ENCODE measurements at places on chromosomes 7 and 10.

DNA sequence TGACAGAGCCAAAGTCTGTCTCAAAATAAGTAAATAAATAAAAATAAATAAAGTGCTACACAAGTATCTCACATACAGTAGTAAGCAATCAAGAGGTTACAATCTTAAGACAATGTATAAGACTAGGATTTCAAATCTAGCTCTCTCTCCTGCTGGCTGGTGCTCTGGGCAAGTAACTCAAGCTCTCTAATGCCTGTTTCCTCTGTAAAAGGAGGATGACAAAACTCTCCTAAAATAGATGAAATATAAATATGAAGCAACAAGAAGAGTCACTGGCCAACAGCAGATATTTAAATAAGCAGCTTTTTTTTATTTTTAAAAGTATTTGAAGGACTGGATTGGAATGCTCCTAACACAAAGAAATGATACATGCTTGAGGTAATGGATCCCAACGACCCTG, 7.2 kb downstream of the SFMBT2 start:
- no peak for DNase-seq

GRCh38 chr10:92789786-92790185, 58.5 kb upstream of the EXOC6 start:
- no peak for DNase-seq

DNA sequence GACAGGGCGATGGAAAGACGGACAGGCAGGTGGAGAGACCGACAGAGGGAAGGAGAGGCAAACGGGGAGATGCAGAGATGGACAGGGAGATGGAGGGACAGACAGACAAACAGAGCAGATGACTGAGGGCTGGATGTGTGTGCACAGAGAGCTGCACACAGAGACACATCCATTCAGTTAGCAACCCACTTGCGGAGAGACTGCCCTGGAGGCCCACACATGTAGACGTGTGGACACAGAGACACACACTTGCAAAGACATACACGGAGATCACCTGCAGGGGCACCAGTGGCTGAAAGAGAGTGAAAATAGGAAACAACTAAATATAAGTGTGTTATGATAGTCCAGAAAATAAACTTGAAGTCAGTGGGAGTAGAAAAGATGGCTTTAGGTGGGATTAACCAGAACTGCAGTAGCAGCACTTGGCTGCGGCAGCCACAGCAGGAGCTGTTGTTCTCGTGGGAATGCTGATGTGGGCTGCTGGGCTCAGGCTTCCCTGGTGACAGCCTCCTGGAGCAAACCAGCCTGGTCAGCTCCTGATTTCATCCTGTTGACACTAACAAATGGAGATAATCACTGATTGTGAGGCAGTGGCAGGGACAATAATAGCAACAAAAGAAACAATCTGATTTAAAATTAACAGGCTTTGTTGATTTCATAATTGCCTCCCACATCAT, 134.1 kb downstream of the CCNY start:
- no peak for DNase-seq

- DNase-seq = no peak
These were observed 1.7 kb upstream of the ETV1 start for GRCh38 chr7:13990984-13991790.

DNA sequence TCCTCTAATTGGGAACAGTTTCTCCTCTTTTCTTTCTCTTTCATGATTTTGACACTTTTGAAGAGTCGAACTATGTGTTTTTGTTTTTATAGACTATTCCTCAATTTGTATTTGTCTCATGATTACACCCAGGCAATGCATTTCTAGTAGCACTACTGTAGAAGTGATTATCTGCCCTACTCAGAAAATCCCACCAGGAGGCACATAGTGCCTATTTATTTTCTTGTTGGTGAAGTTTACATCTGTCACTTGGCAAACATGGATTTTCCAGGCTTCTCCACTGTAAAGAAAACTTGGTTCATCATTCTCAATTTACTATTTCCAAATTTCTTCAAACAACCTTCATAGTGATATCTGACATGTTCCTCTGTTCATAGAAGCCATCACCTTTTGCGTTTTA, 893.9 kb downstream of the CCSER2 start:
- no peak for DNase-seq

DNA sequence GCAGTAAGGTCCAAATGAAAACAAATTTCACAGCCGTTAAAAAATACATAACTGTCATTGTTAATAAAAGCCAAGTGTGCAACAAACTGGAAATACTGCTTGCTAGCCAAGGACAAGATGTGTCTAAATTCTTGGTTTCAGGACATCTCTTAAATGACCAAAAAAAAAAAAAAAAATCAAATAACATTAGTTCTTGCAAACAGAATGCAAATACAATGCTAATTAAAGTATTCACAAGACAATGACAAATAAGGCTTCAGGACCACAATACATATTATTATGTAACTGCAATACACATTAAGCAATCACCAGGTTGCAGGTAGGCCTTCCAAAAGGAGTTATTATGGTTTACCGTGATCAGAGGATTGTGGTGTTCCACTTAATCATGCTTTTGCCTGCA, 3.6 kb downstream of the ARHGAP21 start:
- no peak for DNase-seq

GRCh38 chr10:62077330-62078015, 176.0 kb downstream of the ARID5B start:
- no peak for DNase-seq

DNA sequence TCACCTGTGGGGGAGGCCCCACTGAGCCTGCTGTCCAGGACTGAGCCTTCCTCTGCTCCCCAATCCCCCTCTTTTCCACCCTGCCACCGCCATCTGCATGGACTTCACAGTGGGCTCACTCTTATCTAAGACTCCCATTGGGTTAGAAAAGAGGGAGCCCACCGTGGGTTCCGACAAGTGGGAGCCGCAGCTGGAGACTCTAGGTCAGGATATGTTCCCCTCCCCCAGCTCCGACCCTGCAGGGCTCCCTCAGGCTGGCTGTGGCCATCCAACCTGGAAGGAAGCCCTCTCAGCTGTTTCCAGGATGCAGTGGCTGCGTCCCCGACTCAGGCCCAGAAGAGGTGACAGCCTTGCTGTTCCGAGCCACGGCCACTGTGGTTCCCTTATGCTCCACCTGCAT, 4.8 kb downstream of the WDR86 start:
- no peak for DNase-seq

GRCh38 chr7:69864274-69864673, 266.0 kb downstream of the AUTS2 start:
- no peak for DNase-seq
